Activated gamma-delta T cell treated with anti-CD3 and anti-CD28 coated beads, Interleukin-2, amount 50 U/mL, for 16 hours (primary cell): ENCODE measurements at places on chromosomes 7 and 10.

DNA sequence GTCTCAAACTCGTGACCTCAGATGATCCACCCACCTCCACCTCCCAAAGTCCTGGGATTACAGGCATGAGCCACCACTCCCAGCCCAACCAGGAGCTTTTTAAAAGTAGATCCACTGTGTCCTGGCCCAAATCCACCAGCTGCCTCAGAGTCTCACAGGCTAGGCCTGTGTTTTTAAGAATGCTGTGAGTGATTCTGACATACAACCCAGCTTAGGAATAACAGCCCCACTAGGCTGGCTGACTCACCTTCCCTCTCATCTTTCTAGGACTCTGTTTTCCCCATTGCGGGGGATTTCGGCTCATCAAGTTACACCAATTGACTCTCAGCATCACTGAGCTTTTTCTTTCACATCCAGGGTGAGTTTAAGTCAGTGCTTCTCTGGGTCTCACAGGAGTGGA, 207.6 kb downstream of the SKIDA1 start:
- no peak for DNase-seq

DNA sequence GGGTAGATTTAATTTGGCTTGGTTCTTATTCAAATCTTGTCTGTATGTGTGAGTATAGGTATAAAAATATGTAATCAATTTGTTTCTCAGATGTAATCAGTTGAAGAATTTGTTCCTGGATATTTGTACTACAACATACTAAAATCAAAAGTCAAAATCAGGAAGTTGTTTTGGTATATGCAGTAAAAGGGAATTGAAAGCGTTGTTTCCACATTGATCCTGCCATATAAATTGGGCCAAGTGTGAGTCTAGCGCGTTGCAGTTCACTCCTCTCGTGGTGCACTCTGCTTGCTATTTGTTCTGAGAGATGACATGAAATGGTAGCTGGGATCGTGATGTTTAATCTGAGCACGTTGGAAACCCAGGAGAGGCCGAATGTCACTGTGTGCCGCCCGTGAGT, 55.9 kb downstream of the SHH start:
- no peak for DNase-seq

GRCh38 chr10:63157845-63158624, 24.9 kb downstream of the NRBF2 start:
- DNase-seq, result no peak

- no peak for DNase-seq
These were observed 42.8 kb upstream of the AKR1C2 start for GRCh38 chr10:5046410-5046809.

GRCh38 chr7:123410273-123410904, 124.0 kb downstream of the IQUB start:
- DNase-seq, result no peak

DNA sequence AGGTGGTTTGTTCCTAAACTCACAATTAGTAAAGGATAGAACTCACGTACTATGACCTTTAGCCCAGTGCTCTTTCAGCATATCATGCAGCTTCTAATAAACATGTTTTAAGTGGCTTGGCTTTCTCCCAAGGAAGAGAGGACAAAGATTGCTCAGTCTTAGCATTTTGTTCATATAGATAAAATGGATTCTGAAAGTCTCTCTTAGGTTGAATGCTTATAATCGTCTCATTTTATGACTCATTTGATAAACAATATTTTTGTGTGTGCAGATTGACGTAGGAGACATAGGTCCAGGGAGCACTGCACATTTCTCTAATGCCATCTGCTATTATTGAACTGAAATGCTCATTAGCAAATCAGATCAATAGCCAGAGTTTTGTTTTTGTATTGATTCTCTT, 44.8 kb downstream of the GNAT3 start:
- no peak for DNase-seq

GRCh38 chr10:2020836-2021235, 283.5 kb upstream of the ADARB2 start:
- no peak for DNase-seq

- no peak for DNase-seq
These were observed 137.0 kb upstream of the RET start for GRCh38 chr10:42939685-42940366.

DNA sequence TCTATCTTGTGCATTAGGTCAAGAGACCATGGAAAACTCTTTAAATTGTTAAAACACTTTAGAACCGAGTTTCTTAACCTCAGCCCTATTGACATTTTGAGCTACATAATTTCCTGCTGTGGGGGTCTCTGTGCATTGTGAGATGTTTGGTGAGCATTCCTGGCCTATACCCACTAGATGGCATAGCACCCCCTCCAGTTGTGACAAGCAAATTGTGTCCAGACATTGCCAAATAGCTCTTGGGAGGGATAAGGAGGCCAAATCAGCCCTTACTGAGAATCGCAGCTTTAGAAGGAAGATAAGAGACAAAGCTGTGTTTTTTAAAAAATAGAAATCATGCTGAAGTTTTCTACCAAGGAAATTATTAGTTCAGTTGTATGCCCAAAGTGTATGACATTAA, 1158.5 kb upstream of the C7orf33 start:
- no peak for DNase-seq

GRCh38 chr10:79491143-79491835, 21.0 kb upstream of the EIF5AL1 start:
- no peak for DNase-seq

DNA sequence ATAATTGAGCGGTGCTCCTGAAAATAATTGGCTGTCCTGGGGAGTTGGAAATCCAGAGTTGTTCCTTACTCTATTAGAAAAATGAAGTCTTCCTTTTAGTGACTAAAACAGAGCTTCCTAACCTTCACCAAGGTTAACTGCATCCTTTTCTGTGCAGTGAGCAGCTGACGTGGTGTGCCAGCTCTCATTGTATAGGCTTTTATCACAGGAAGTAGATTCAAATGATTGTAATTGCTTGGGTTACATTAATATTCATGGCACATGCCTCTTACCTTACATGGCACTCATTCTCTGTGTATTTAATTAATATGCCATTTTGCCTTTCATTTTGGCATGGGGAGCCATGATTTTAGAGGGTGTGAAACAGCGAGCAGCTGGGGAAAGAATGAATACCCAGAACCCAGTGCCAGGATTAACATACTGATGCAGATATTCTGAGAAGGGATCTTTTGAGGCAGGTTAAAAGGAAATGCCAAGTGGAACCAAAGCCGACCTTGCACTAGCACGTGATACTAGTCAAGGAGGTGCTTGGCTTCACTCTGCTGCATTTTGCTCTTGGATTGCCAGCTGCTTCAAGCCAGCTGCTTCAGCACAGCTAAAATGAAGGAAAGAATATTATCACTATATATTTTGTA, 115.3 kb downstream of the ST7 start:
- no peak for DNase-seq

DNA sequence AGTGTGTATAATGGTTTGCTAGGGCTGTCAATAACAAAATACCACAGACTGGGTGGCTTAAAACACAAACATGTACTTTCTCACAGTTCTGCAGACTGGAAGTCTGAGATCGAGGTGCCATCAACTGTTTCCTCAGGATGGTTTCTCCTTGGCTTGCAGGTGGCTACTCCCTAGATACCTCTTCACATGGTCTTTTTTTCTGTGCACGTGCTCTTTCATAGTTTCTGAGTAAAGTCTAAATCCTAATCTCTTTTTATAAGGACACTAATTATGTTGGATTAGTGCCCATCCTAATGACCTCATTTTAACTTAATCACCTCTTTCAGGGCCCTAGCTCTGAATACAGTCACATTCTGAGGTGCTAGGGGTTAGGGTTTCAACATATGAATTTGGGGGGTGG, 65.9 kb downstream of the AMPH start:
- DNase-seq, result no peak

DNA sequence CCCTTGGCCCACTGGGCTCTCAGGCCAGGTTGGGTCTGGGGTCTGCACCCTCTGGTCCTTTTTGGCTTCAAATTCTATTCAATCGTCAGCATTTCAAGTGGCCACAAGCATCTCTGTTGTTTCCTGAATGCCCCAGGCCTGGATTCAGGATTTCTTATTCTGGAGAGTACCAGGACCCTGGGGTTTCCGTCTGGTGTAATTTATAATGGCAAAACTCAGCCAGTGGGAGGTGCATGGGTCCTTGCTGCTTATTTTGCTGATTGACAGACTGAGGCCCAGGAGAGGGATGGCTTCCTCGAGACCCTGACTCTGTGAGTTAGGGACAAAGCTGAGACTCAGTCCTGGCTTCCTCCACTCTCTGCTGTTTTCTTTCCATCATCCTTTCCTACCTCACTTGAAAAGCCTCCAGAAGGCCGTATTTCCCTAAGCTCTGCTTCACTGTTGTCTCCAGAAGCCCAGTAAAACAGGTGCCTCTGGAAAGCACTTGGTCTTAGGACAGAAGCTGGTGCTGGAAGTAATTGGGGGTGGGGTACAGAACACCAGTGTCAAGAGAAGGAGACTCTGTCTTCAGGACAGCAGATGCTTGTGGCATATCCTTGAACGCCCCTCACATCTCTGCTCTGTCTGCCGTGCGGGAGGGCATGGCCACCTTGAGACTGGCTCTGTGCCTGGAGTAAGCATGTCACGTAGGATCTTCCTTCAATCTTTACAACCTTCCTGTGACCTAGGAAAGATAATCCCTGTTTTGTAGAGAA, 39.4 kb upstream of the SH2D4B start:
- no peak for DNase-seq

- DNase-seq, result no peak
These were observed 479 bp downstream of the PNPLA8 start for GRCh38 chr7:108525327-108525984.

- no peak for DNase-seq
These were observed 21.8 kb downstream of the NKX6-2 start for GRCh38 chr10:132764108-132764507.

DNA sequence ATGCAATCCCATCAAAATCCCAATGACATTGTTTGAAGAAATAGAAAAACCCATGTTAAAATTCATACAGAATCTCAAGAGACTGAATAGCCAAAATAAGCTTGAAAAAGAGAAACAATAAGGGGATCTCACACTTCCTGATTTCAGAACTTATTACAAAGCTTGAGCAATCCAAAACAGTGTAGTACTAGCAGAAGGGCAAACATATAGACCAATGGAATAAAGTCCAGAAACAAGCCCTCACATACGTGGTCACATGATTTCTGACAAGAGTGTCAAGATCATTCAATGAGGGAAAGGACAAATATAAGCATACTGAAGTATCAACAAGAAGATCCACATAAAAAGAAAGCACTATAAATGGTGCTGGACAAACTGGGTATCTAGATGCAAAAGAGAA, 31.9 kb downstream of the MICU1 start:
- DNase-seq, result no peak

DNA sequence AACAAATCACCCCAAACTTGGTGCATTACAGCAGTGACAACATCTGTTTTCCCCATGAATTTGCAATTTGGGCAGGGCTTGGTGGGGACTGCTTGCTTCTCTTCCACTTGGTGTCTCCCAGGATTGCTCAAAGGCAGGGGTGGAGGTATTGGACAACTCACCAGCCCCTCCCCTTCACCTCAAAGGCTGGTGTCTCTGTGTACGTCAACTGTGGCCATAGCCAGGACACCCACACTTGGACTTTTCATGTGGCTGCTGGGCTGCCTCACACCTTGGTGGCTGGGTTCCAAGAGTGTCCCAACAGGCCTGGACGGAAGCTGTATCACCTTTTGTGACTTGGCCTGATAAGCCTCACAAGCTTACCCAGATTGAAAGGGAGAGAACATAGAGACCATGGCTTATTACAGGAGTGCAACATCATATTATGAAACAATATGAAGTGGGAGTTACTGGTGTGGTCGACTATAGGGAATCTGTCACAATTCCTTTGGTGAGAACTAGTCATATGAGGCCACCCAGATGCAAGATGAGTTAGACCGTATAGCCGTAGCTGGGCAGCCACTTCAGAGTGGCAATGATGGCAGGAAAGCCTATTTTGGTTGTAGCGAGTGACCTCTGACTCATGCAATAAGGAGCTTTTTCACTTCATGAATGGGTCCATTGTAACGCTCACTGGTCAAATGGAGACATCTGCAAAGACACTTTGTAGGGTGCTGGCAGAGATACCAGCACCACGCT, 187.6 kb upstream of the ITGB1 start:
- no peak for DNase-seq

GRCh38 chr10:20004087-20004523, 187.9 kb downstream of the PLXDC2 start:
- DNase-seq, result no peak

GRCh38 chr7:19249281-19249680, 104.1 kb upstream of the FERD3L start:
- DNase-seq, result no peak

DNA sequence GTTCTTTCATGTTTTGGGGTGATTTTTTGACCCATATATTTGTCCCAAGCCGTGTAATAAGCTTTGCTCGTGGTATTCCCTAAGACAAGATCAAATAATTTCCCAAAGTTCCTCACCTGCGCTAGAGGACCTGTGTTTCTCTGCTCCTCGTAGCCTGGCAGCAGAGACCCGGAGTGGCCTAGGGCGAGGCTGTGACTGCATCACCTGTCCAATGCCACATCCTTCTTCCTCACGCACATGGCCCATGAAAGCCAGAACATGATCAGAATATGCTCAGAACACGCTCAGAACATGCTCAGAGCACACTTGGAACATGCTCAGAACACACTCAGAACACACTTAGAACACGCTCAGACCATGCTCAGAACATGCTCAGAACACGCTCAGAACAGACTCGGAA, 23.8 kb downstream of the EN2 start:
- DNase-seq, result no peak

- no peak for DNase-seq
These were observed 34.8 kb downstream of the GPR158 start for GRCh38 chr10:25209618-25210017.

- no peak for DNase-seq
These were observed 276.5 kb downstream of the DGKB start for GRCh38 chr7:14626076-14626475.

- no peak for DNase-seq
These were observed 366.6 kb upstream of the PFKP start for GRCh38 chr10:2700626-2701305.

GRCh38 chr10:78658645-78659597, 409.8 kb upstream of the ZMIZ1 start:
- no peak for DNase-seq

- DNase-seq, result no peak
These were observed 75.7 kb downstream of the NRCAM start for GRCh38 chr7:108380517-108380916.

GRCh38 chr7:157693071-157693520, 356.3 kb downstream of the DNAJB6 start:
- no peak for DNase-seq

DNA sequence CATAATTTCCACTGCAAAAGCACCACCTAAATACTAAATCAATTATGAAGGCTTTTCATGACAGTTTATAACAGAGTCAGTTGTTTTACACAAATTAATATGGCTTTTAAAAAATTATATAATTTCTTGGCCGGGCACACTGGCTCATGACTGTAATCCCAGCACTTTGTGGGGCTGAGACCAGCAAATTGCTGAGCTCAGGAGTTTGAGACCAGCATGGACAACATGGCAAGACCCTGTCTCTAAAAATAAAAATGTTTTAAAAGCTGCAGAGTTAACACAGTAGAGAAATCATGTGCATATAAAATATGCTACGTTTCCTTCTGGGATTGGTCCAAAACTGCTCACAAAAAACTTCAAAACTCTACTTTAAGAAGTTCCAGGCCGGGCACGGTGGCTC, 43.6 kb upstream of the EIF4H start:
- no peak for DNase-seq
